Occipital lobe (tissue), 3 donors: ENCODE measurements at places on chromosomes 16 and 17.

GRCh38 chr17:82300707-82301270 lies 16.6 kb downstream of the CD7 start:
- no peak for DNase-seq

GRCh38 chr17:27764589-27764988 lies 35.7 kb downstream of the NOS2 start:
- no peak for DNase-seq

DNA sequence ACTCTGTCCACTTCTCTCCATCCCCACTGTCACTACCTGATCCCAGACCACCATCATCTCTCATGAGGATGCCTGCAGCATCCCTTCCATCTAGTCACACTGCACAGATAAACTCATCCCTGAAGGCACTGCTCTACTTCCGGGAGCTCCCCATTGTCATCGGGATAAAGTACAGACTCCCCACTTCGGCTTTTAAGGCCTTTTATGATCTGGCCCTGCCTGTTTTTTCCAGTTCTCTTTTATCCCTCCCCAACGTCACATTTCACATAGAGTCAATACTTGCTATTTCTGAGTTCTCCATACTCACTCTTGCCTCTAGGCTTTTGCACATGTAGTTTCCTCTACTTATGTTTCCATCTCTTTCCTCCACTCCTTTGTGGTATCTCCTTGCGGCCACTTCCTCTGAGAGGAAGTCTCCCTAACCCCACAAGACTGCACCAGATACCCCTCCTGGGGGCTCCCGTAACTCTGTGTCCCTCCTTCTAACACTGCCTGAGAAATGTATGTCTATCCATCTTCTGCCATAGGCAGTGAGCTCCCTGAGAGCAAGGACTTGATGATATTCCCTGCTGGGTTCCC lies 66.9 kb downstream of the COPRS start:
- no peak for DNase-seq

DNA sequence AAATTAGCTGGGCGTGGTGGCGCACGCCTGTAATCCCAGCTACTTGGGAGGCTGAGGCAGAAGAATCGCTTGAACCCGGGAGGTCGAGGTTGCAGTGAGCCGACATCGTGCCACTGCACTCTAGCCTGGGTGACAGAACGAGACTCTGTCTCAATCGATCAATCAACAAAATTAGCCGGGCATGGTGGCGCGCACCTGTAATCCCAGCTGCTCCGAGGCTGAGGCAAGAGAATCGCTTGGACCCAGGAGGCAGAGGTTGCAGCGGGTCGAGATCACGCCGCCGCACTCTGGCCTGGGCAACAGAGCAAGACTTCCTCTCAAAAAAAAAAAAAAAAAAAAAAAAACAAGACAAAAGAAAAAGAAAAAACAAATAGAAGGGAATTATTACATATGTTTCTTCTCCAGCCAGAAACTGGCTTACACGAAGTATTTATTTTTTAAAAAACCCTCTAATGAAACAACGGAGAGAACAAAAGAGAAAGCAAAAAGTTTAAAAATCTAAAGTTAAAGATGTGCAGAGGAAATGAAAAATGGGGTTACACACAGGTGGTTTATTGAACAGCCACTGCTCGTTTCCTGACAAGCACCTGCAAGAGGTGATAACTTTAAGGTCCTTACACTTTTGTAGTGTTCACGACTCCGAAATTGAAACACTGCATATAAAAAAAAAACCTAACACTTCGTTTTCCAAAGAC lies 1.4 kb downstream of the SYNRG start:
- no peak for DNase-seq

DNA sequence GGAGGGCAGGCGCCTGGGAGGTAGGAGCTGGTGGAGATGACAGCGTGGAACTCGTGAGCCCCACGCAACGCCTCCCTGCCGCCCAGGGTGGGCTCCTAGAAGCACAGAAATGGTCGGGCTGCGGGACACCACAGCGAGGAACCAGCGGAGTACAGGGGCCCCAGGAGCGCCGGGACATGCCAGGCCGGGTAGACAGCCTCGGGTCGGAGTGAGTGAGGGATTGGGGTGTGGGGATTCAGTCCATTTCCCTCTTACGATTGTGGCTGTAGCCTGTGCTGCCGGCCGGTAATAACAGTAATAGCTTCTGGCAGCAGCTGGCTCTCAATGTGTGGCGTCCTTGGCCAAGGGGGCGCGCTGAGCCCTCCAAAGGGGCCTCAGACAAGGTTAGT lies 12.2 kb upstream of the CES3 start:
- no peak for DNase-seq

GRCh38 chr17:79671085-79671694 lies 59.6 kb upstream of the ENPP7 start:
- no peak for DNase-seq

DNA sequence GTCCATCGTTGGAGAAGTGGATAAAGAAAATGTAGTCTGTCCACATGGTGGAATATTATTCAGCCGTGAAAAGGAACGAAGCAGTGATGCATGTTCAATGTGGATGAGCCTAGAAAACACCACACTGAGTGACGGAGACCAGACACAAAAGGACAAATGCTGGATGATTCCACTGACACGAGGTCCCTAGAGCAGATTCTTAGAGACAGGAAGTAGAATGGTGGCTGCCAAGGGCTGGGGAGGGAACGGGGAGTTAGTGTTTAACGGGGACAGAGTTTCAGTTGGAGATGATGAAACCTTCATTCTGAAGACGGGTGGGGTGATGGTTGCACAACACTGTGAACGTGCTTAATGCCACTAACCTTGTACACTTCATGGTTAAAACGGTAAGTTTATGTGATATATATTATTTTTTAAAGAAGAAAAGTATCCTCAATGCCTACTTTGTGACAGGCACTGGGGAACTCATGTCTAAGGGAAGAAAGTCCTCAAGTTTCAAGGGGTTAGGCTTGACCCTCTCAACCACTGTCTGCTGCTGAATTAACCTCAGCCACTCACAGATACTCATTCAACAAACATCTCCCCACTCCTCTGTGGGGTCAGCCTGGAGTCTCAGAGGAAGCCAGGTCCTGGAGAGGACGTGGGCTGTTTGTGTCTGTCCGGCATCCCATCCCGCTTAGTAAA lies 17.6 kb downstream of the C16orf74 start:
- DNase-seq = no peak

DNA sequence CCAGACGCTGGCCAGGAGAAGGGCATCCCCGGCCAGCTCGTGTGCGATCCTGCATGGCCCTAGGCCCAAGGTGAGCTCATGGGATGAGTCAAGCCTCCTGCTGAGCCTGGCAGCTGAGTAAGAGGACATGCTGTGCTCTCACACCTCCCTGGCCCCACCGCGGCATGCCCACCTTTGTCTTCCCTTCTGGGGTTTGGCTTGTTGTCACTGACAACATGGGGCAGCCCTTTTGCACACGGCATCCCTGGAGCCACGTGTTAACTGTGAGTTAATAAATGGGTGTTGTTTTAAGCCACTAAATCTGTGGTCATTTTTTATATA lies 8.9 kb upstream of the TNS4 start:
- DNase-seq = no peak

DNA sequence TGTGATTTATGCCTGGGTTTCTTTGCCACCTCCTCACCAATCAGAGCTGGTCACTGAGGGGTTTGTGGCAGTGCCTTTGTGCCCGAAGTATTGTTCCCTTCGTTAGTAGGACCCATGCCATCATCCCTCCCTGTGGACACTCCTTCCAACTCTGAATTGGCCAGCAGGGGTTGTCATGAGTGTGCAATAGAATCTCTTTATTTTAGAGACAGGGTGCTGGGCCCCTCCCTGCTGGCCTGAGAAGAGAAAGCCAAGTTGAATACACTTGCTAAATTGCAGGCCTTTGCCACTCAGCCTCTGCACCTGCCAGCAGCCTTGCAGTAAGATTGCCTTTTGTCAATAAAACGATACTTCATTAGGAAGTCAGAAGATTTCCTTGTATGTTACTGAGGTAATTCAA lies 40.7 kb upstream of the SLC12A3 start:
- DNase-seq = no peak

GRCh38 chr16:71352963-71353460 lies 5.5 kb upstream of the CALB2 start:
- no peak for DNase-seq

GRCh38 chr17:52160136-52160567 lies 1.6 kb upstream of the CA10 start:
- no peak for DNase-seq

DNA sequence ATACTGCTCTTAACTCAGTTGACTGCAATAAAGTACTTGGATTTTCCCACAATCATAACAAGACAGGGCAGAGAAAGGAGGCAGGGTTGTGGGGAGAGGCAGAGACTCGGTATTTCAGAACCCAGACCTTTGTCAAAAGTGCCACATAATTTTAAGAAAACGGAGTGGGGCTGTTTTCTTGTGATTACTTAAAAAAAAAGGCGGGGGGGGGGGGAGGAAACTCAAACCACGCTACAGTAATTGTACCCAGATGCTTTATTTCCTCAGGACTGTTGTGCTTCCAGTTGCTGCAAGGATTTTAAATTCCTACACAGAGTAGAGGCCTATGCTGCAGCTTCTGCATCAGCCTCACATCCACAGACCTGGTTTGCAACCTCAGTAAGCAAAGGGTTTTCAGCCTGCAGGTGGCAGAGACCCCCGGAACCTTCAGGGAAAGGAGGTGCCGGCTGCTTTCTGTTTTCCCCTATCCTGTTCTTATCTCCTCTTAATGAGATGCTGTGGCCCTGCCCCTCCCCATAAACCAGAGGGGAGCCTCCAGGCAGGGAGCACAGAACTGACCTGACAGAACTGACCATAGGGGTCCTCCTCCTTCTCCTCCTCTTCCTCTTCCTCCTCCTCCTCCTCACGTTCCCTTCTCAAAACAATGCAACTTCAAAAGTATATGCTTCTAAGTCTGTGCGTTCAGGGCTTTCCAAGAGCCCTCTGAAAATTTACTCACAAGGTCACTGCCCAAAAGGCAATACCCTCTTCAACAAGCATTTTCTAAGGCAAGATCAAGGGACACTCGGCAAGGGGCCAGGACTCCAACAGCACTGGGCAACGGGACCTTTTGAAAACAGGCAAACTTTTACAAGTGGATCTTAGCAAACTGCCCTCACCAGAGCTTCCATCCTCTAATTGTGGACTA lies 7.5 kb downstream of the AXIN2 start:
- DNase-seq = no peak

GRCh38 chr16:87762071-87762571 lies 3.7 kb downstream of the KLHDC4 start:
- no peak for DNase-seq

DNA sequence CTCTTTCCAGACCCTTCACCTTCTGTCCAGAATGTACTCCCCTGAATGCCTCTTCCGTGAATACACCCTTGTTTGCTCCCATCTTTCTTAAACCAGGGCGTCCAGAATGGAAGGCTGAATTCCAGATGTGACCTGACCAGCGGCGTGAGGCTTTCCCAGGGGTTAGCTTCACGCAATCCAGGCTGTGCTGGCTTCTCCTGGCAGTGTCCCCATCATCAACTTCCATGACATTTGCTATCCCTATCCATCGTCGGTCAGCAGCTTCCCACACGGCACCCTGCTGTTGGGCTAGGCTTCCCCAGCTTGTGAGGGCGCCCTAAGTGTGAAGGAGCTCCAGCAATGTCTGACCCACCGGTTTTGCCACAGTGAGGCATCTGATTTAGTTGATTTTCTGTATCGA lies 339.8 kb upstream of the TNRC6C start:
- DNase-seq = no peak

- DNase-seq = no peak
Measured at GRCh38 chr16:1674751-1675664, 3.1 kb upstream of the JPT2 start.

- no peak for DNase-seq
Measured at GRCh38 chr17:80267391-80267790, 6.7 kb downstream of the RNF213 start.

DNA sequence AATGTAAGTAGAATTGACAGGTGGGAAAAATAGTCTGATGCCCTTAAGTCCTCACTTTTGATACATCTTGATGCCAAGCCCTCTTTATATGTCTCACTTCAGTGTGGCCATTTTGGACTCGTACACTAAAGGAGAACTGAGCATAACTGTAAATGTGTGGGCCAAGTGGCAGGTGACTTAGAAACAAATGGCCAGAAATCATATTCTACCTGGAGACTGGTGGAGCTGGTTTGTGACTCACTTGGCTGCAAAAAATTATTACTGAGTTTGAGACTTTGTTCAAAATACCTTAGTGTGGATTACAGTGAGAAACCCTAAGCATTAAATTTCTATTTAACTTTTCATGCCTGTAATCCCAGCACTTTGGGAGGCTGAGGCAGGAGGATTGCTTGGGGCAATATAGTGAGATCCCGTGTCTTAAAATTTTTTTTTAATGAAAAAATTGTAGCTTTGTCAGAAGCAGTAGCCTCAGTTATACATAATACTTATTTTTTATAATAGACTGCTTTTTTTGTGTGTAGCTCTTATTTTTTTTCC lies 5.0 kb downstream of the HAPSTR1 start:
- no peak for DNase-seq

DNA sequence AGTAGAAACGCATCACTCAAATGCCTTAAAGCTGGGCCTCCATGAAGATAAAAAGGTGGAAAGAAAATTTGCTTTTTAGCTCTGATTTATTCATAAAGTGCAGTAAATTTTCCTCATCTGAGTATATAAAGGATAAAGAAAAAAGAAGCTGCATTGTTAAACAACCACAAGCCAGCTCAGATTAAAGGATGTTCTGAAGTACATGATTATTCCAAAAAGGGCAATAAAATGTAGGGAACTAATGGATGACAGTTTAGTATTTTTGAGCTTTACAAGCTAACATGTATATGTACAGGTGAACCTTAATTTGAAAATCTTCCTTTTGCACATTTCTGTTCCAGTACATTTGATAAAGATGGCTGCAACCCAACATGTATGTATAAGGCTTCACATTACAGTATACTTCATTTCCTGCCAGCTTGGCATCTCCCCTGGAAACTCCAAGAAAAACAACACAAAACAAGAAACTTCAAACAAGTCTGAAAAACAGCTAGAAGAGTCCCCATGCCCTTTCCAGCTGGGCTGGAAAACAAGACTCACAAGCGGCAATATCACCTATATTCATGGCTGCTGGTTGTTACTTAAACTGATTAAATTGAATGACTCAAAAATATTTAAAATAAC lies 225.7 kb downstream of the CEP112 start:
- no peak for DNase-seq

DNA sequence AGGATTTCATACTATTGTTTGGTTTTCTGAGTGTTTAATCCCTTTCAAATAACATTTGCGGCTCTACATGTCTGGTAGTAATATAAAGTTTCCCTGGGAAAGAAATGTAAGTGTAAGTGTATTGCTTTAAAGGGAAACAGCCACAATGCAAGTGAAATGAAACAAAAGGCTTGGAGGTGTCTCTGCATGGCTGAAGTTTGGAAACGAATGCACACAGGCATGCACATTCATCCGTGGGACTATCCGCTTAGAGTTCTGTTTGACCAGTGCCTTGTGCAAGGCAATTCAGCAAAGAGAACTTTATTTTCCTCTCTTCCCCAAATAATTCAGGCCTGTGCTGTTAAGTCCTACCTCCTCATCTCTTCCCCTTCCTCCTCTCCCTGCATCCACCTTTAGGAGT lies 56.1 kb upstream of the MRTFB start:
- no peak for DNase-seq
